Hematopoietic multipotent progenitor cell (in vitro differentiated cells): ENCODE measurements at places on chromosomes 7 and 10.

GRCh38 chr10:44716470-44717015, 194.6 kb upstream of the TMEM72 start:
- no peak for DNase-seq

- no peak for DNase-seq
These were observed 700.9 kb downstream of the MAGI2 start for GRCh38 chr7:78752554-78752953.

- no peak for DNase-seq
These were observed 64.6 kb downstream of the FAS start for GRCh38 chr10:89055159-89055558.

- peak; percentile 58 for DNase-seq
These were observed 11.8 kb downstream of the PODXL start for GRCh38 chr7:131544449-131545301.

DNA sequence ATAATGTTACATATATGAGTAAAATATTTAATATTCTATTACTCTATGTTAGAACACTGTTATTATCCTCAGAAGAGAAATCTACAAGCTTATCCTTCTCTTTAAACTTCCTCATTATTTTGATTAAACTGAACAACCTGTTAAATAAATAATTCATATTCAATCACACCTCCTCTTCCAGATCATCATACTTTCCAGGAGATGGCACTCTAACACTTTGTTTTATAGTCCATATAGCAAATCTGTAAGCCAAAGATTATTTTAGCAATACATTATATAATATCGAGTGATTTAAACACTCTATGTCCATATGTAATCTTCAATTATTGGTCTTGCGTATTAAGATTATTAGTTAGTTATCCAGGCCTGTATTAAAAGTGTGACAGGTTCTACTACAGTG, 694.1 kb downstream of the ANKRD7 start:
- DNase-seq: peak; percentile 5

DNA sequence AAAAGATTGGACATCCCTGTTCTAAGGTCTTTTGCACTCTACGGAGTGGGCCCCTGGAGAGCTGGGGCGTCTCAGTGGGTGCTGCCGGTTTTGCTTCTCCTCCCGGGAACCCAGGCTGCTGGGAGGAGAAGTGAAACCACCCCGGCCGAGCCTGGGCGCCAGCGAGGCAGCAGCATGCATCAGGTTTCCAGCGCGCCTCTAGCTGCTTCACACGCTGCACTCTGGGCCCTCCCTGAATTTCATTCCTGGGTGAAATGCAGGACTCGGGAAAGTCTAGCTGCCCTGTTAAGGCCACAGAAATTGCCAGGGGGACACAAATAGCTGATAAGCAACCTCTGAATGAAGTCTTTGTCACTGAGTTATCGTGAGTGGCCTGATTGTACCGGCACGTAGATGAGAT, 127.4 kb downstream of the TRRAP start:
- no peak for DNase-seq

- DNase-seq: no peak
These were observed 11.9 kb upstream of the TSPAN15 start for GRCh38 chr10:69439350-69439739.
